ENCODE measurements at places on chromosomes 16 and 17.

DNA sequence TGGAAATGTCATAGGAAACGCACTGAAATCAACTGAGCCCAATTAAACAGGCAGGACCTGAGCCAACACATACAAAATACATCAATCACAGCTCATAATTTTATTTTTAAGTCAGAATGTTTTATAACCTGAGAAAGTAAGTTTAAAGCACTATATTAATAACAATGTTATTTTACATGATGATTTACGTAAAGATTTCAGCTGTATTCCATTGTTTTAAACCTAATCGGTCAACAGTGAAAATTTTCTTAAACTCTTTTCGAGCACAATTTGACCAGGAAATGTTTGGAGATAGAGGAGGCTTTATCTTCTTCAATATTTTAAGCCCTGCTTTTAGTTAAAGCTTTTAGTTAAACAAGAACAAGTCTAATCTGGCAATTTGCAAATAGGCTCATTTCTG lies 201.8 kb upstream of the TOX3 start:
- no peak for DNase-seq

DNA sequence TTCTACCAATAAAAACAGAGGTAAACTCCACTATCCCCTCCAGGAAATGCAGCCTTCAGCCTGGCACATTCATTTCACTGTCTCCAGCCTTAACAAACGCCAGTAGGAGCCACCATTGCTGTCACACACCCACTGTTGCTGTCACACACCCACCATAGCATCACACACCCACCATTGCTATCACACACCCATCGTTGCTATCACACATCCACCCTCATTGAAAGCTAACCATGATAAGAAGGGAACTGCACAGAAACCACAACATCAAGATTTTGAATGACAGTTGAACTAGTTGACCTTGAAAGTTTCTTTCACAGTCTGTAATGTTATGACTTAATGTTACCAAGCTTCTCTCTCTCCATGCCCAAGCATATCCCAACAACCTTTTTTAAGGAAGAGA lies 38.1 kb downstream of the SHCBP1 start:
- DNase-seq, result no peak

DNA sequence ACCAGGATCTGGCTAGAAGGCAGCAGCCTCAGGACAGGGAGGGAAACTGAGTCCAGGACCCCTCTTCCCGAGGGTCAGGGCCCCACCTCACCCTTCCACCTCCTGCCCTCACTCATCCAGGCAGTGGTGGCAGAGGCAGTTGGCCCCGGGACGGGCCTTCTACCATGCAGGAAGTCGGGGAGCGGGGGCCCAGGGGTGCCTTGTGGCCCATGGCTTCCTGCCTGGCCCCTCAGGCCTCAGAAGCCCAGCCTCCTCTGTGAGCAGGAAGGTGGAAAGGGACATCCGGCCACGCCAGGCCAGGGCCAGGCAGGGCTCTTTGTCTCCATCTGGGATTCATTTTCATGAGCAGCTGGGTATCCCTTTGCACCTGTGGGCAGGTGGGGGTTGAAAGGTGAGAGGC lies 58.5 kb downstream of the BAHCC1 start:
- no peak for DNase-seq

DNA sequence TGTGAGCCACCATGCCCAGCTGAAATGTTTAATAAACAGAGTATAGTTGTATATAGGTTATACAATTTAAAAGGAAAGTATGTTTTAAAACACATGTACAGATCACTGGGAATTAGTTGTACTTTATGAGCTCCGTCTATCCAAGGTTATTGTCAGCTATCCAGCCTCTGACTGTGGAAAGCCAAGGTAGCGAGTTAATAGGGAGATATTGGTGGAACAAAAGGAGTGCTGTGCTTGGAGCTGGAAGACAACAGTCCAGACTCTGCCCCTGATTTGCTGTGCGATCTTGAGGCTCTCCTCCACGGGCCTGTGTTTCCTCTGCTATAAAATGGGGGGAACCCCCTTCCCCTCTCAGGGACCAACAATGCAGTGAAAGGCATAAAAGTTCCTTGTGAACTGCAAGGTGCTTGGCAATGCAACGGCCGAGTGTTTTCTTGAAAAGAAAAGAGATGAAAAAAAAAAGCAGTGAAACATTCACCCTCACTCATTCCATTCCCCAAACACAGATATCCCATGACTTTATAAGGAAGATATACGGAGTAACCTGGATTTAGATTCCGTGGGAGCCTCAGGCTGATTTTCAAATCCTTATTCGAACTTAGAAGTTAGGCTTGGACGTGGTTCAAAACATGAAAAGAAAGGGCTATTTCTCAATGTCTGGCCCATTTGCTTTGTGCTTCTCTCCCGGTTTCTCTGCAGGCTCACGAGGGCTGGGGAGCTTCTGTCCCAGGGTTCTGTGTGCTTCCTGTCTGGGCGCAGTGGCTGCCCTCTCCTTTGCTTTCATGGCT lies 34.1 kb downstream of the CUEDC1 start:
- DNase-seq, result no peak

DNA sequence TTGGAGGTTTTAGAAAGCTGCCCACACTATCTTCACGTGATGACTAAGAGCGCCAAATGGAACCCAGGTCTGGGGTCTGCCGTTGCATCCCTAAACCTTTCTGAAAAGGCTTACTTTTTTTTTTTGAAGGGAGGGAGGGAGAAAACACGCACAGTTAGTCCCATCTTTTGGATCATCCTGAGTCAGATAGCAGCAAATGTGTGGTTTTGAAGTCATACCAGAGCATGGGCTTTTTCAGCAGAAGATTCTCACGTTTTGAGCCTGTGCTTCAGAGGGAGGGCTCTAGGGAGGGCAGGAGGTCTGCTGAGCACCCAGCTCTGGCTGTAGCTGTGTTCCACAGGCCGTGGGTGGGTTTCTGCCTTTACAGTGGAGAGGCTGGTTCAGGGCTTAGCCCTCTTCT lies 194.7 kb downstream of the SNX29 start:
- DNase-seq, result no peak

GRCh38 chr16:50367777-50368409 lies 895 bp downstream of the BRD7 start:
- DNase-seq, result no peak

DNA sequence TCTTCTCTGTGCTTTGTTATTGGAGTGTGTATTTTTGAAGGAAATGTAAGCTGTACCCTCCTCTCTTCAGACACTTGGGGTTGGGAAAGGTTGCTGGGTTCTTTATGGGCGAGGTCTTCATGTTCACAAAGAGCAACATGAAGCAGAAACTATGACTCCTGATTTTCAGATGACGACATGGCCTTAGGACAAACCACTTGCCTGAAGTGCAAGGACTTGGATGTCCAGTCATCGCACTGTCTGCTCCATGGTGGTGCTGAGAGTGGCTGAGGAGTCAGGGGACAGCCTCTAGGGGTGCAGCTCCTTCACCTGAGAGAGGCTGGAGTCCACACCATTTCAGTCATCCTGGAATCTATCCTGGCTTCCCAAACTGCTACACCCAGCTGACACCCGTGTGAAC lies 183.9 kb upstream of the CDH5 start:
- no peak for DNase-seq

DNA sequence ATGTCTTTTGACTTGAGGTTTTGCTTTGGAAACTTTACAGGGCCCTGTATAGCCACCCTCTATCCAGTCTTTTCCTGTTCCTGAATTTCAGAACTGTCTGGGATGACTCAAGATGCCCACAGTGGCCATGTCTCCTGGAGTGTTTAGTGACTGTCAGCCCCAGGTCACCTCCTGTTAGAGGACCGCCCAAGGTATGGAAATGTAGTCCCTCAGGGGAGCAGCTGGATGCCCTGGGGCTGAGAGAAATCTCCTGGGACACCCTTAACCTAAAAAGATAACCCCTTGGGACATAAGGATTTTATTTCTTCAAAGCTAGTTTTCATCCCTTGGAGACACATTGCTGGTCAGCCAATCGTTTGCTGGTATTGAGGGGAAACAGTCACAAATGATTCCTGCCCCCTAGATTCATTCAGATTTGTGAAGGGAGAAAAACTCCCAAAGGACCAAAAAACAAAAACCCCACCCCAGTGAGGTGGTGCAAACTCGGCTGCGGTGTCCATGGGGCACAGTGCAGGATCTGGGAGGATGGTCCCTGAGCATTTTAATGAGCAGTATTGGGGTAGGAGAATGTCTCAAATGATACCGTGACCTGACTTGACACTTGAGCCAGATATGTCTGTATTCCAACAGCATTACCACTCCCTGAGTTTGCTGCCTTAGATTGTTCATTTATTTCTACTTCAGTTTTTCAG lies 1.7 kb downstream of the ZNF267 start:
- no peak for DNase-seq

- no peak for DNase-seq
Observed at GRCh38 chr16:86566966-86567700, 504 bp downstream of the FOXC2 start.

- DNase-seq, result no peak
Observed at GRCh38 chr16:23682181-23682580, 3.5 kb downstream of the PLK1 start.

- DNase-seq, result no peak
Observed at GRCh38 chr16:59719121-59719520, 985.0 kb upstream of the GOT2 start.

DNA sequence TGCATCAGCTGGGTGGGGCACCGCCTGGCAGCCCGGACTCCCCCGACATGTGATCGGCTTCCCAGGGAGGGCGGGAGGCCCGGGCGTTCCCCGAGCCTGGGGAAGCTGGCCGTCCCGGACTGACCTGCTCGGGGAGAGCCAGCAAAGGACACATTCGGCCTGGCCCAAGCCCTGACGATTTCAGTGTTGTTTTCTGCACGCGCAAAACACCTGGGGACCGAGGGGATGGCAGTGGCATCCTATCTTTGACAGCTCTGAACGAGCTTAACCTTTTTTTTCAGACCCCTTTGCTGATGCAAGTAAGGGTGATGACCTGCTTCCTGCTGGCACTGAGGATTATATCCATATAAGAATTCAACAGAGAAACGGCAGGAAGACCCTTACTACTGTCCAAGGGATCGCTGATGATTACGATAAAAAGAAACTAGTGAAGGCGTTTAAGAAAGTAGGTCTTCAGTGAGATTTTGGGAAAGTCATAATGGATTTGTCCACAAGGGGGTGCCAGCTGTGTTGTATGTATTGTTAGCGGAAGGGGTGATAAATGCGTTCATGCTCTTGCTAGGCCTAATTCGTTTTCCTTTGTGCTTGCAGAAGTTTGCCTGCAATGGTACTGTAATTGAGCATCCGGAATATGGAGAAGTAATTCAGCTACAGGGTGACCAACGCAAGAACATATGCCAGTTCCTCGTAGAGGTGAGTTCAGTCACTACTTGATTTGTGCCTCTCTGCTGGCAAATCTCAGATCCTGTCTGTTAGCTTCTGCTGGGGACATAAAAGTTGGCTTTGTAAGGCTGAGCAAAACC lies 1.0 kb downstream of the EIF1 start:
- DNase-seq, result no peak

DNA sequence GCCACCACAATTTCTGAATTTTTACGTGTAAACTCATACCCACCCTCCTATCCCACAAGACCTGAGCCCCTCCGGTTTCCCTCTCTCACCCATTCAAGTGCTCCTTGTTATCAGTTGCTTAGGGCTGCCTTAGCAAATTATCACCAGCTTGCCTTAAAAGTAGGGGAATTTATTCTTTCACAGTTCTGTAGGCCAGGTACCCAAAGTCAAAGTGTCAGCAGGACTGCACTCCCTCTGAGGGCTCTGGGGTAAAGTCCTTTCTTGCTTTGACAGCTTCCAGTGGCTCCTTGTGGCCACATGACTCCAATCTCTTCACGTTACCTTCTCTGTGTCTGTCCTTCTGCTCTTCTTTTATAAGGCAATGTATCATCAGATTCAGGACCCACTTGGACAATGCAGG lies 7.9 kb upstream of the TMEM220 start:
- no peak for DNase-seq

- DNase-seq, result no peak
Observed at GRCh38 chr16:4947722-4948503, 10.2 kb upstream of the SEC14L5 start.

GRCh38 chr16:2151188-2152091 lies 3.0 kb downstream of the RAB26 start:
- no peak for DNase-seq

GRCh38 chr16:74053826-74054225 lies 242.8 kb upstream of the PSMD7 start:
- no peak for DNase-seq

DNA sequence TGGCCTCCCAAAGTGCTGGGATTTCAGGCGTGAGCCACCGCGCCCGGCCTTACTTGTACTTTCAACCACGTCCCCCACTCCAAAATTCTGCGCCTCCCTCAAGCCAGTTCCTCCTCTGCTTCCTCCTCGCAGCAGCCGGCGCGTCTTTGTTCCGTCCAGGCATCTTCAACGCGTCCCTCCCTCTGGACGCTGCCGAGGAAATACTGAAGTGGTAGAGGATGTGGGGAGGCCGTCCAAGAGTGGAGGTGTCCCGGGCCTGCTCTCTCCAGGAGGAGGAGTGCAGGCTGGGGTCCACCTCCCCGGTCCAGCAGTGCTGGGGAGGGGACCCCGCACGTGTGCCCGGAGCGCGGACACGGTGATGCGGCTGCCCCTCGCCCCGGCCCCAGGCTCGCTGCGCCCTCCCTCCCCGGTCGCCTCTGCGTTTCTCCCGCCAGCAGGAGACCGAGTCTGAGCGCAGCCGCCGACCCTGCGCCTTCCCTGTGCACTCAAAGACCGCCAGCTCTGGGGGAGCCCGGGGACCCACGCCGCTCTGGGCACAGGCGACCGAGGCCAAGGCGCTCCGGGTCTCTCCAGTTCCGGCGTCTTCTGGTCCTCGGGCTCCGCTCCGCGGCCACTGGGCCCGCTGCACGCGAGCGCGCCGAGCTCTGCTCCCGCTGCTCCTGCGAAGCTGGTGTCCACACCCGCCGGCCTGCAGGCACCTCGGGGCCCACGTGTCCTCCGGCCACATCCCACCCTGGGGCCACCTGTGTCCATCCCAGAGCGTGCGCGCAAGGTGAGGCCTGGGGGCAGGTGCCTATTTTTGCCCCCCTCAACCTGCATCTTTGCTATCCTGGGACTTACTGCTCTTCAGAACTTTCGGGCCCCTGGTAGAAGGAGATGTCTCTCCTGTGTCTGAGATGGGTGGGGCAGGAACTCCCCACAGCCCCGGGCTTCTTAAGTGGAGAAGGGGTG lies 31.7 kb downstream of the OSBPL7 start:
- no peak for DNase-seq

DNA sequence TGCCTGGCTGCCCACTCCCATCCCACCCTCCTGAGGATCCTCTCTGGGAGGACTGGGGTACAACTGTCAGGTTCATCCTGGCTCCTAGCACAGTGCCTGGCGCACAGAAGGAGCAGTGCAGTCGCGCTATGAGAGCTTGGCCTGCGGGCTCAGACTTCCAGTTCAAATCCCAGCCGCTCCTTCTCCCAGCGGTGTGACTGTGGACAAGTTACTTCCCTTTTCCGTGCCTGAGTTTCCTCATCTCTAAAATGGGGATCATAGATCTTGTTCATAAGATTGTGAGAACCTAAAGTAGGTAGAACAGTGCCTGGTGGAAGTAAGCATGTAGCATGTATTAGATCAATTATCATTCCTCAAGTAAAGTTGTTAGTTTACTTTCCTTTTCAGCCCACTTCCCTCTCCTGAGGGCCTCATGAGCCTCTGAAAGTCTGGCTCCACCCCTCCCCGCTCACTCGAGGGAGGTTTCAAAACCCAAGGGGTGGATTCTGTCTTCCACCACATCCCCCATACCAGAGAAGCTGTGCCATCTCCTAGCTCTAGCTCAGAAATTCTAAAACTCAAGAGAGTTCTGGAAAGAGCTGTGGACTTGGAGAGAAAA lies 19.9 kb upstream of the COL1A1 start:
- no peak for DNase-seq

GRCh38 chr17:8153031-8153451 lies 837 bp upstream of the PER1 start:
- no peak for DNase-seq

- DNase-seq, result no peak
Observed at GRCh38 chr16:57734308-57734924, 1.2 kb upstream of the KATNB1 start.

GRCh38 chr17:82003411-82004381 lies 19.0 kb downstream of the CENPX start:
- no peak for DNase-seq
